ENCODE measurements at places on chromosomes 7 and 10.

- no peak for DNase-seq
These were observed 36.3 kb upstream of the PPP1R3A start for GRCh38 chr7:113955157-113955556.

- no peak for DNase-seq
These were observed 101.5 kb upstream of the PRSS1 start for GRCh38 chr7:142647749-142648148.

GRCh38 chr10:60032723-60033122 is 126.4 kb upstream of the CCDC6 start:
- DNase-seq = no peak

GRCh38 chr7:47568547-47568946 is 13.4 kb downstream of the TNS3 start:
- DNase-seq = no peak

GRCh38 chr7:2112261-2113198 is 120.2 kb downstream of the MAD1L1 start:
- DNase-seq = no peak

- no peak for DNase-seq
These were observed 534.1 kb downstream of the AUTS2 start for GRCh38 chr7:70132226-70132851.

DNA sequence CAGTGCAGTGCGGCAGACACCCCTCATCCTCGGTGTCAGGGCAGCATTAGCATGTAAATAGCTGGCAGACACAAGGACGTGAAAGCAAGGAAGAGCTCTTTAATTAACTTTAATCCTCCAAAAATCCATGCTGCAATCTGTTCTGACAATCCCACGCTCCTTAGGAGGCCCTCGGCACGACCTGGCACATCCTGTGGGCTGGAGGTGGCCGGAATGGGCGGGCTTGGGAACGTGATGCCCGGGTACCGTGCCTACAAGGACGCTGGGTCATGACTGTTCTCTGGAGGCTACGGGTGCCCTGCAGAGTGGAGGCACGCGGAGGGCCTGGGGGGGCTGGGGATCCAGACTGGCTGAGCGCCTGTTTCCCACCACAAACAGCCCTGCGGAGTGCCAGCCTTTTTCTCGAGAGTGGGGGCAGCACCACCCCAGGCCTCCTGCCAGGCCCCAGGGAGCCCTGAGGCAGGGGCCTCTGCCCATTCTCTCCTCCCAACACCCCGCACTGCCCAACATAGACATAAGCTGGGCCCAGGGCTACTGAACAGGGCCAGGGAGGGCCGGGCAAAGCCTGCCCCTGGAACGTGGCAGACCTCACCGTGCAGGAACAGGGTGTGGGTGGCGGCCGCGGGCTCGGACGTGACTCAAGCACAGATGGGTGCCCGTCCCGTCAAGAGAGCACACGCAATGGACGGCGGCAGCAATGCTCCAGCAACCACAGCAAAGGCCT is 189.3 kb downstream of the MAD1L1 start:
- peak; percentile 51 for DNase-seq

GRCh38 chr7:64618785-64619456 is 47.0 kb upstream of the ZNF107 start:
- DNase-seq = no peak

GRCh38 chr7:134996097-134996550 is 9.8 kb downstream of the AGBL3 start:
- no peak for DNase-seq

GRCh38 chr7:137715533-137715932 is 131.2 kb downstream of the DGKI start:
- no peak for DNase-seq

GRCh38 chr7:320297-320696 is 30.3 kb downstream of the FOXL3 start:
- DNase-seq = no peak

Measured in RWPE2 (cell line).